ENCODE measurements at places on chromosomes 1 and 21.
A peak's percentile ranks its signal among the peaks of the same experiment; 100 is the strongest.

DNA sequence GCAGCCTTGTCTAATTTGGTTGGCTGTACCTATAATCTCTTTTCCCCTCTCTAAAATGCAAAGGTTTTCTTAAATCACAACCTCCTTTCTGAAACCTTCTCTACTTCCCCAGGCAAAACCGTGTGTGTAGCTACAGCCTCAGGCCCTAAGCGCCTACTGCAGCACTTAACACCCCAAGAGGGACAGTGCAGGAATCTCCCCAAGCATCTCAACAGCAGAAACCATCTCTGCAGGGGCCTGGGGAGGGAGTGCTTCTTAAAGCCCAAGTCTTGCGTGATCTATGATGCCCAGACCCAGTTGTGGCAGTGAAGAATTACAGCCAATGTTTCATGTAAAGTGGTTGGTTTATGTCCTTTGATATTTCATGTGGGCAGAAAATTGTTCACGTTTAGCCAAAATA is 159.3 kb downstream of the DSCAM start:
- no peak for DNase-seq

GRCh38 chr1:79554688-79555087 is 548.2 kb upstream of the ADGRL4 start:
- DNase-seq, result no peak

- no peak for DNase-seq
Observed at GRCh38 chr1:211742889-211743529, 67.6 kb upstream of the NEK2 start.

DNA sequence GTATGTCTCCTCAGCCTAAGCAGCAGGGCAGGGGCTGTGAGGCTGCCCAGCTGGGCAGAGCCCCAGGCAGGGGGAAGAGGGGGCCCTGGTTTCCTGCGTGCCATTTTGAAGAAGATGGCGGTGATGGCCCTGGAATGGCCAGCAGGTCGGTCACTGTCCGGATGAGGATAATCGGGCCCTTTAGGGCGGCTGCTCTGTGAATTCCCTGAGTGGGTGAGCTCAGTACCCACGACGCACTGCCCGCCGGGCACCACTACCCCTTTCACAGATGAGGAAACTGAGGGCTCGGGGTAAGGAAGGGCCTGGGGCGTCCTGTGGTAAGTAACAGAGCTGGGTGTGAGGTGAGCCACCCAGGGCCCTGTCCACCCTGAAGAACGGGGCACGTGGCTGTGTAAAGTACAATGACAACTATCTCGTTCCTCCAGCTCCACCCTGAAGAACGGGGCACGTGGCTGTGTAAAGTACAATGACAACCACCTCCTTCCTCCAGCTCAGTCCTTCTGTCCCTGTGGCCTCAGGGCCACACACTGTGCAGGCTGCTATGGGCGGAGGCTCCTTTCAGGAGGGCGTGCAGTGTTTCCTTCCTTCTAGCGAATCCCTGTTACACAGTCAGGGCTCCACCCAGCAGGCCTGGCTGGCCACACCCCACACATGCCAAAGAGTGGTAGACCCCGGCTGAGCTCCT is 23.2 kb downstream of the ITGB2 start:
- no peak for DNase-seq

DNA sequence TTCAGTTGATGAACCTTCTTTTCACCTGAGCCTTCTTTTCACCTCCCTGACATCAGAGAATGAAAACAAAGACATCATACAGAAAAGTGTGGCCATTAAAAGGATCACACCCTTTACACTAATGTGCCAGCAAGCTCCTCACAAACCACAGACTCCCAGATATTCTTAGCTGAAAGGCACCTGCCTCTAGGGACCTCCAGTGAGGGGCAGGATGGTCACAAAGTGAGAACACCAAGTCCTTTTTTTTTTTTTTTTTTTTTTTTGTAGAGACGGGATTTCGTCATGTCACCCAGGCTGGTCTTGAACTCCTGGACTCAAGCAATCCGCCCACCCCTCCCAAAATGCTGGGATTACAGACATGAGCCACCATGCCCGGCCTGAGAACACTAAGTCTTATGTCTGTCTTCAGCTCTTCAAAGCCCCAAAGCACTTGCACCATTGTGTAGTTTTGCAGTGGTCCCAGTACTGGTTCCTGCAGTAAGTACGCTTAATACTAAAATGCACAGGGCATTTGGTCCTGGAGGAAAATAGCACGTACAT is 58.2 kb upstream of the LBR start:
- no peak for DNase-seq

DNA sequence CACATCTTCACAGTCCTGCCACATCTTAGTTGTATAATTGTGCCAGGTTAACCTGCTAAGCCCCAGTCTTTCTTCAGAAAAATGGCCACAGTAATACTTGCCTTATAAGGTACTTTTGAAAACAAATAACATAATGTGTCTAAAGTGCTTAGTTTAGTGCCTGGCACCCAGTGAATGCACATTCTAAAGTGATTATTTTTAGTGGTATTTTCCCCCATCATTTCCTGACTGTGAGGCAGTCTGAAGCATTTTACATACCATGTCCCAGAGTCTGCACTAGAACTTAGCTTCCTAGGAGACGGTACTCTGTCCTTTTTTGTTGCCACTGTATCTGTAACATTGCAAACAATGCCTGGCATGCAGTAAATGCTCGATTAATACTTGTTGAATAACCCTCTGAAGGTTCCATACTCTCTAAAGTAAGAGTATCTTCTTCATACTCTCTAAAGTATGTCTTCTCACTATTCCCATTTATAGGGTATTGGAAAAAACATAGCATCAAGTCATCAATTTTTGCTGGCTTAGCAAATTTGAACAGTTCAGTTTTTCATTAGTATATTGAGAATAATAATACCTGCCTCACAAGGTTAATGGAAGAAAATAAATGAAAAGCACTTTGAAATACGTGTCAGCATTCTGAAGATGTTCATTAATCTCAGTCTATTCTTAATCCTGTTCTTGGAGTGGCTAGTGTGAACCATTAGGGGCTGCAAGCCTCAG is 43.7 kb downstream of the FMO3 start:
- peak; percentile 88 for DNase-seq

- no peak for DNase-seq
Observed at GRCh38 chr1:30447701-30448100, 275.7 kb downstream of the MATN1 start.

- no peak for DNase-seq
Observed at GRCh38 chr1:18142969-18143368, 35.4 kb downstream of the IGSF21 start.

DNA sequence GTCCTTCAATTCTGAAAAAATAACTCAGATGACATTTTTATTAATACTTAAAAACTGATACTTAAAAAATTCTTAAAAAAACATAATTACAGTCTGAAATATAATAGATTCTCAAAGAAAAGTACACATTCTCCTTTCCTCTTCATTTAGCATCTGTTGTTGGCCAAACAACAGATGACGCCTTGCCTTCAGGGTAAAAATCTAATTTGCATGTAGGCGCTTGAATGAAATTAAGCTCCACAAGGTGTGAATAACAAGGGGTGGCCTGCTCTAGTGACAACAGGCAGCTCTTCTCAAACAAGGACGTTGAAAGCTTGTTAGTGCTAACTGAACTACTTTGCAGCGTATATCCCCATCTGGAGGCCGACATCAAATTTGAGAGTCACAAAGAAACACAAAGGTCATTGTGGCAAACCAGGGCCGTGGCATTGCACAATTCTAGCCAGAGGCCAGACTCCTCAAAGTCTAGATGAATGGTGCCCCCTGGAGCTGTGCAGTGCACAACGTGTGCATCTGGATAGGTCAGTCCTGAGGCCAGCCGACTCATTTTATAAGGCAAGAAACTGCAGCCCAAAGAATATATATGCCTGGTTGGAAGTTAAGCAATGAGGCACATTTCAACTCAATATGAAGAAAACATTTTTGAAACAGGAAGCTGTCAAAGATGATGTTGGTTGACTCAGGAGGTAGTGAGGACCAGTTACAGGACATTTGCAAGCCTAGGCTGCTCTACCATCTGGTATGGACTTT is 459.2 kb upstream of the RUNX1 start:
- peak; percentile 71 for DNase-seq

GRCh38 chr1:47059376-47059775 is 7.7 kb upstream of the CYP4Z1 start:
- no peak for DNase-seq

GRCh38 chr1:155044812-155045657 is 6.1 kb upstream of the ADAM15 start:
- peak; percentile 84 for DNase-seq

GRCh38 chr1:164607351-164607750 is 48.4 kb downstream of the PBX1 start:
- DNase-seq, result no peak

GRCh38 chr1:152645146-152645545 is 18.0 kb upstream of the LCE2D start:
- no peak for DNase-seq

GRCh38 chr1:173459885-173460284 is 17.2 kb upstream of the PRDX6 start:
- no peak for DNase-seq

- DNase-seq, result peak; percentile 58
Observed at GRCh38 chr1:193417403-193417802, 231.0 kb upstream of the B3GALT2 start.

DNA sequence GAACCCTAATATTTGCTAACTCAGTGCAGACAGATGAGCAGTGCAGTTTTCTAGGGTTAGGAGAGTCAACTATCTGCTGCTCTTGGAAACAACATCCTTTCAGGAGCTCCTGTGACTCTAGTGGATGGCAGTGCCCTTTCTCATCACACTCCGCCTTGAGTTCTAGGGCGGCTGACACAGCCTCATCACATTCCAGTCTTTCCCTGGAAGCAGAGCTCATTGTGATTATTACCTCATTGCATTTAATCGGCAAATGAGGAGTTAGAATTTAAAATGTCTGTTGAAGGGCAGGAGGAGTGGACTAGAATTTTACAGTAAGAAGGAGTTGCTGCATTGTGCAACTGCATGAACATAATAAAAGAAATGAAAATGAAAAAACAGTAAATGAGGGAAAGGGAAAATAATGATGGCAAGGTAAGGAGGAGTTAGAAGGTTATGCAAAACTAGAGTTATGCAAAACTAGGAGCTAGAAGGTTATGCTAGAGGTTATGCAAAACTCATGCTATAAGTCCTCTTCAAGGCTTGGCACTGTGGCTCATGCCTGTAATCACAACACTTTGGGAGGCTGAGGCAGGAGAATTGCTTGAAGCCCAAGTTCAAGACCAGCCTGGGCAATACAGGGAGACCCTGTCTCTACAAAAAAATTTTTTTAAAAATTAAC is 6.9 kb upstream of the PTGFRN start:
- no peak for DNase-seq

DNA sequence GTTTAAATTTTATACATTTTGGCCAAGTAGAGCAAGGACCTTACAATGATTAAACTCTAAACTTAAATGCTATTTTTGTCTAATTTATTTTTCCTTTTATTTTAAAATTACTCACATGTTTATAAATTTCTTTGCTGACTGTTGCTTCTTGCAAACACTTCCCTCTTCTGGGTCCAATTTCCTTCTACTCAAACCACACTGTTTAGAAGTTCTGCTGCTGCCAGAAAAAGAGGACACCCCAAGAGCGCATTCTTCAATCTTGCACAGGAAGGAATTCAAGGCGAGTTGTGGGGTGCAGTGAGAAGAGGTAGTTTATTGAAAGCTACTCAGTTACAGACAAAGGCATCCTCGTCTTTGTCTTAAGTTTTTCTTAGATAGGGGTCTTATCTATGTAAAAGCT is 88.5 kb upstream of the NEK7 start:
- DNase-seq, result no peak

DNA sequence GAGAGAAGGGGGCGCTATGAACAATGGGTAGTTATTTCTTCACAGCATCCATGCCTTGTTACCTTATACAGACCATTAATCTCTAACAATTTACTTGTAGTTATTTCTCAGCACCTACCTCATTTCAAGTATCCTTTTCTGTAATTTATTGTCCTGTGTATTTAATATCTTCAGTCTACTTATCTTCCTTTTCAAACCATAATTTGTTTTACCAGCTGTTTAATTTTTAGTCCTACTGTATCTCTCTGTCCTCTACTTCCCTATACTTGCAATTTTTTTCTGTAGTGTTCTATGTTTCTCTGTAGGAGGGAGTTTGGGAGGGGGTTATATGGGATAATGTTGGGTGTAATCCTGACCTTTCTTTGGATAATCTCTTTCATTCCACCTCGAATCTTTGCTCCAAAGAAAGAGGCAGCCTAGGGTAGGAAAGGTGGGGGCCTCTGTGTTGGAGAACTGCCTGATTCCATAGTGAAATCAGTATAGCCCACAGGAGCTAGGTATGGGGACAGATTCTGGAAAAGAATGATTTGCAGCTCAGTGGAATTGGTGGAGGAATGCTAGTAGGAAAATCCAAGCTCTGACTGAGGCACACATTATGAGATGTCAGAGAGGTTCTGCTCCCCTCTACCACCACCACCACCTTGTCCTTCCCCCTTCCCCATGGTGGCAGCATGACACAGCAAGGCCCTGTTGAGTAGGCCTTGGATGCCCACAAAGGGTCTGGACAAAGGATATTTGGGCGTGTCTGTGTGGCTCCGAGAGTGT is 642 bp downstream of the MLLT11 start:
- no peak for DNase-seq

GRCh38 chr1:241716915-241717656 is 65.0 kb downstream of the WDR64 start:
- DNase-seq, result peak; percentile 80

GRCh38 chr1:62452951-62453350 is 16.1 kb downstream of the USP1 start:
- DNase-seq, result peak; percentile 48

GRCh38 chr1:150233359-150234308 is 2.3 kb downstream of the ANP32E start:
- DNase-seq, result peak; percentile 23
